ENCODE measurements at places on chromosomes 7 and 10.

DNA sequence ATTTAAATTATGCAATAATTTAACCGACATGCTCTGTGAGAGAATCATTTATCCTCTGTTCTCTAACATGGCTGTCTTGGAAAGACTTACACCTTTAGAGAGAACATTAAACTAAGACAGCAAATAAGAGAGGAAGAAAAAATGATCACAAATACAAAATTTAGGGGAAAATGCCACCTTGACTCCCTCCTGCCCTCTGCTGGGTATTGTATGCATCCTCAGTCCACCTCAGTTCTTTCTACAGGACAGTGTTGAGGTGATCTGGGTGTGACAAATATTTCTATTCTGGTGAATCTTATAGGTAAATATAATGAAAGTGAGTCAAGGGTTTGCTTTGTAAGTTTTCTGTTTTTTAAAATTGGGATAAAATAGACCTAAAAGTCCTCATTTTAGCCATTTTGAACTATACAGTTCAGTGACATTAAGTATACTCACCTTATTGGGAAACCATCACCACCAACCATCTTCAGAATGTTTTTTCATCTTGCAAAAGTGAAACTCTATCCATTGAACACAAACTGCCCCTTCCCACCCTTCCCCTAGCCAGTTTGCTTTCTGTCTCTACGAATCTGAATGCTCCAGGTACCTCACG, 61.5 kb upstream of the ELMO1 start:
- no peak overlapping the region for H3K4me3 ChIP-seq
- no peaks in the 10 kb centered on the region for H3K4me1 ChIP-seq
- H3K27ac ChIP-seq: no peak overlapping the region
- peak; percentile 26 for DNase-seq

DNA sequence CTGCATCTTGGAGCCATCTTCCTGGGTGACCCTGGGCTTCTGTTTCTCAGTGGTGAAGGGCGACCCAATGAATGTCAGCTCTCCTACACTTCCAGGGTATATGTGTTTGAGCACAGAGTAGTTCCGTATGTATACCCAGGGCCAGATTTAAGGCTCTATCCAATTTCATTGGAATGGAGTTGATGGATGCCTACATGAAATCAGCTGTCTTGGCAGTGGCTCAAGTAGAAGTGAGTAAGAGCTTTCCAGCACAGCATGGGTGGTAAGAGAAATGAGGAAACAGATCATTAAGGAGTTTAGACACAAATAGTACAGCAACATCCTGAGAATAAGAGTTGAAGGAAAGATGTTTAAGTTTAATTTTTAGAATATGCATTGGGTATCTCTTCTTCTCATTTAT, 433.0 kb downstream of the PAXIP1 start:
- H3K4me1 ChIP-seq: no peaks in the 10 kb centered on the region
- H3K4me3 ChIP-seq: no peak overlapping the region
- no peak for DNase-seq
- no peak overlapping the region for H3K27ac ChIP-seq

GRCh38 chr7:5406957-5407945, 16.4 kb downstream of the TNRC18 start:
- no peaks in the 10 kb centered on the region for H3K27me3 ChIP-seq
- no peak overlapping the region for H3K4me3 ChIP-seq
- peaks cover 12% of the 10 kb centered on the region for H3K4me1 ChIP-seq
- no peaks in the 10 kb centered on the region for H3K36me3 ChIP-seq
- peak; percentile 98 for DNase-seq

DNA sequence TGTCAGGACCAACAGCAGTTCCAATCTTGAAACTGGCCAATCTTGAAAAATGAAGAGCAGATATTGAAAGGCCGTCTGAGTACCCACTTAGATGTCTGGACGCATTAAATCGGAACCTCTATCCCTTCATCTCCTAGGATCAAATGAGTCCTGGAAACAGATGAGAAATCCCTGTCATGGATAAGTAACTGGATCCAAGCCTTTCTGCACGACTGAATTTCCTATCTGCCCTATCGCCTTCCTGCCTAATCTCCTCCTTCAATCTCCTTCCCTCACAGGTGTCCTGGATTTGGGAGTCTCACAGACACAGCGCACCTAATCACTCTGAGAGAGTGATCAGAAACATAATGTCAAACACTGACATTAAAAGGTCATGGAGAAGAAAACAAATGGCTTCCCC, 245.2 kb upstream of the PRSS58 start:
- H3K4me1 ChIP-seq: no peaks in the 10 kb centered on the region
- H3K27me3 ChIP-seq: no peaks in the 10 kb centered on the region
- no peak overlapping the region for H3K27ac ChIP-seq
- DNase-seq: no peak

DNA sequence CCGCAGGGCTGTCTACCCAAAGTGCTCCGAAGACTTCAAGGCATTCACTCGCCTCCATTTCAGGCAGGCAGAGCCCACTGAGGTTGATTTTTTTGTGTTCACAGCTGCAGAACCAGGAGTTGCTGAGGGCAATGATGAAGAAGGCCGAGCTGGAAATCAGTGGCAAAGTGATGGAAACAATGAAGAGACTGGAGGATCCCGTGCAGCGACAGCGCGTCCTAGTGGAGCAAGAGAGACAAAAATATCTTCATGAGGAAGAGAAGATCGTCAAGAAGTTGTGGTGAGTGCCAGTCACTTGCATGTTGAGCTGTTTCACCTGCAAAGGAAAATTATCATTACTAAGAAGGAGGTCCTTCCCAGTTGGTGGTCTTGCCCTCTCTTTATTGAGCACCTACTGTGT, 210.5 kb downstream of the ARHGAP21 start:
- H3K4me3 ChIP-seq: no peak overlapping the region
- peak; percentile 53 for DNase-seq

GRCh38 chr10:15348579-15348978, 22.5 kb downstream of the FAM171A1 start:
- H3K27me3 ChIP-seq: no peaks in the 10 kb centered on the region
- DNase-seq: no peak
- H3K4me1 ChIP-seq: no peaks in the 10 kb centered on the region
- H3K36me3 ChIP-seq: no peaks in the 10 kb centered on the region
- H3K4me3 ChIP-seq: no peak overlapping the region

DNA sequence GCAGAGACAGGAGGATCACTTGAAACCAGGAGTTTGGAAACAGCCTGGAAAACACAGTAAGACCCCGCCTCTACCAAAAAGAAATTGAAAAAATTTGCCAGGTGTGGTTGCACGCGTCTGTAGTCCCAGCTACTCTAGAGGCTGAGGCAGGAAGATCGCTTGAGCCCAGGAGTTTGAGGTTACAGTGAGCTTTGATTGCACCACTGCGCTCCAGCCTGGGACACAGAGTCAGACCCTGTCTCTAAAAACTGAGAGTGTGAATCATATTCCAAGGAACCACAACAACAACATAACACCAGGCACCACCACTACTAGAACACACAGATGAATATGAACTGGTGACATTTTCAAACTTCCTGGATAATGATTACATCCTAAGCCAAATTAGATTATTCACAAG, 324.2 kb downstream of the CALN1 start:
- no peaks in the 10 kb centered on the region for H3K27me3 ChIP-seq
- no peaks in the 10 kb centered on the region for H3K36me3 ChIP-seq
- no peaks in the 10 kb centered on the region for H3K4me1 ChIP-seq
- no peak for DNase-seq

DNA sequence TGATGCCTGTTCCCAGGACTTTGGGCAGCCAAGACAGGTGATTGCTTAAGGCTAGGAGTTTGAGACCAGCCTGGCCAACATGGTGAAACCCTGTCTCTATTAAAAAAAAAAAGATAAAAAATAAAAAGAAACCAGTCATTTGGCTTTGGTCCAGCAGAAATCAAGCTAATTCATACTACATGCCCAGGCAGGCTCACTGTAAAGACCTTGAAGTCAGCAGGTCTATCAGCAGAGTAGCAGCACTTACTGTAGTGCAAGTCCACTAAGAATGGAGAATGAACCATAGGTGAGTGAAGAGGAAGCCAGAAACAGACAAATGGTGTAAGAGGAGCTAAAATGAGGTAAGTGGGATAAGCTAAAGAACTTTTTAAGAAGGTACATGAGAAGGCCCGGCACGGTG, 24.7 kb downstream of the PSPH start:
- no peak for DNase-seq
- H3K4me3 ChIP-seq: no peak overlapping the region
- peaks cover 2% of the 10 kb centered on the region for H3K36me3 ChIP-seq
- H3K27ac ChIP-seq: no peak overlapping the region
- H3K27me3 ChIP-seq: no peaks in the 10 kb centered on the region

- H3K27me3 ChIP-seq: no peaks in the 10 kb centered on the region
- H3K36me3 ChIP-seq: no peaks in the 10 kb centered on the region
- no peak for DNase-seq
- H3K27ac ChIP-seq: no peak overlapping the region
- peaks cover 6% of the 10 kb centered on the region for H3K4me1 ChIP-seq
Observed at GRCh38 chr7:3747467-3747866, 446.4 kb downstream of the SDK1 start.
